ENCODE measurements at places on chromosomes 11 and 22.

GRCh38 chr11:126510621-126511370 is 155.3 kb downstream of the ST3GAL4 start:
- DNase-seq, result no peak

- DNase-seq, result peak; percentile 41
Measured at GRCh38 chr11:118629761-118630661, 22.6 kb downstream of the PHLDB1 start.

DNA sequence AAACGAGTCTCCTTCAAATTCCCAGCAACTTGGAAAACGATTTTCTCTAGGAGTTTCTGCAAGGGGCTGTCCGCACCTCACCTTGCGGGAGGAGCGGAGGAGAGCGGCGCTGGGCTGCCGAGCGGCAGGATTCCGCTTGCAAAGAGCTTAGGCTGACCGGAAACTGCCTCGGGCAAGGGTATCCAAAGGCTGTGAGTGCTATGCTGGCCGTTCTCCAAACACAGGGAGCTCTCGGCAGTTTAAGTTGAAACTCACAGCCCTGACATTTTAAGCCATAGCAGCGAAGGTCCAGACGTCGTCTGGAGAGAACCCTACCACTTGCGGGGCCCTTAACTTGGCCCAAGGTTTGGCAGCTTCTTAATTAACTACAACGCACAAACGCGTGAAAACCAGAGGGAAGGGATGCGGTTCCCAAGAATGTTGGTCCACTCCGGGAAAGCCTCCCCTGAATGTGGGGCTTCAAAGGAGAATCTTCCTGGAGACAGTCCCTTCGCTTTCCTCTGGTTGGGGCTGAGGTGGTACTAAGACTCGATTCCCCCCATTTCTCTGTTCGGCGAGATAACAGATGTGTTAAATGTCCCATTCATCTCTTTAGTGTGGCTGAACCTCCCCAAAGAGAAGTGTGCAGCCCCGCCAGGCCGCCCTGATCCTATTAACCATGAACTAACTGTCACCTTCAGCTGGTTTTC is 1.1 kb upstream of the DBX1 start:
- no peak for DNase-seq

DNA sequence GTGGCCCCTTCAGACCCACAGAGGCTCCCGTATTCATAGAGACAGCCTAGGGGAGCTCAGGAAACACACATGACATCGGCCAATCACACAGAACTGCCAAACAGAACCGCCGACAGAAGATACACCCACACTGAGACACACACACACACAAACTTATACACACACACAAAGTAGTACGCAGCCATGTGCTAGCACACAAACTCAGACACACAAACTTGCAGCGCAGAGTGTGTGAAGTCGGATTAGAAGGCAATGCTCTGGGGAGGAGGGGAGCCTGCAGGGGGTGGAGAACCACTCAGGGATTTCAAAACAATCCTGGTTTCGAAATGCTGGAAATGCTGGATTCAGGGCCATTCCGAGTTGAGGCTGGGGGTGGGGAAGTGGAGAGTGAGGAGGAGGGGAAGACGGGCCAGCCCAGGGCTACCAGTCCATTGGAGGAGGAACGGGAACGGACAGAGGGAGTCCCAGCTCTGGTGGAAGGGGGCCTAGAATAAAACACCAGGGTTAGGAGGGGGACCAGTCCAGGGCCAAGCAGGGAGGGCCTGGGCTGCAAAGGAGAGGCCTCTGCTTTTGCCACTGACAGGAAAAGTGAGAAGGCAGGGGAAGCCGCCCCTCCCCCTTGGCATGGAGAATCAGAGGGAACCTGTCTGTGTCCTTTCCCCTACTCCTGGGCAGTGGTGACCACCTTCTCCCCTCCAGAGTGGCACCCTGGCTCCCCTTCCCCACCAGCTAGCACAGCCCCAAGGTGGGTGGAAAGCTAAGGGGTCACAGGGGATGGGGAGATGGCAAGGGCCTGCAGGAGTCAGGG is 4.4 kb downstream of the BCL9L start:
- peak; percentile 81 for DNase-seq

DNA sequence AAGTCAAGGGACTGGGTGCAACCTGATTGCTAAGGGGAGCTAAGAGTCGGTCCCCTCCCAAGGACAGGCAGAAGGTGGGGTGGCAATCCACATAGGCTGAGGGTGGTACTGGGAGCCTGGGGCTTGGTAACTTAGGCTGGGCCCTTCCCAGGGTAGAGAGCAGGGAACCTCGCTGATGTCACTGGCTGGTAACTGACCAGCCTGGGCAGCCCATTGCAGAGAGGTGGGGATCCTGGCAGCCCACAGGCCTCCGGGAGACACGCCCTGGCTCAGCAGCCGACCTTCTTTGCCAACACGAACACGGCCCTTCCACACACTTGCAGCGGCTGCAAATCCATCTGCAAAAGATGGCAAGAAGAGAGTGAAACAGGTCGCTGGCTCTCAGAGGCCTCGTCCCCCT is 25.4 kb downstream of the A4GALT start:
- DNase-seq, result no peak

- no peak for DNase-seq
Measured at GRCh38 chr11:121241343-121242211, 51.0 kb upstream of the SC5D start.

GRCh38 chr11:43576803-43577521 is 103.6 kb upstream of the HSD17B12 start:
- peak; percentile 58 for DNase-seq

GRCh38 chr11:82892611-82893169 is 7.5 kb downstream of the PRCP start:
- DNase-seq, result no peak

DNA sequence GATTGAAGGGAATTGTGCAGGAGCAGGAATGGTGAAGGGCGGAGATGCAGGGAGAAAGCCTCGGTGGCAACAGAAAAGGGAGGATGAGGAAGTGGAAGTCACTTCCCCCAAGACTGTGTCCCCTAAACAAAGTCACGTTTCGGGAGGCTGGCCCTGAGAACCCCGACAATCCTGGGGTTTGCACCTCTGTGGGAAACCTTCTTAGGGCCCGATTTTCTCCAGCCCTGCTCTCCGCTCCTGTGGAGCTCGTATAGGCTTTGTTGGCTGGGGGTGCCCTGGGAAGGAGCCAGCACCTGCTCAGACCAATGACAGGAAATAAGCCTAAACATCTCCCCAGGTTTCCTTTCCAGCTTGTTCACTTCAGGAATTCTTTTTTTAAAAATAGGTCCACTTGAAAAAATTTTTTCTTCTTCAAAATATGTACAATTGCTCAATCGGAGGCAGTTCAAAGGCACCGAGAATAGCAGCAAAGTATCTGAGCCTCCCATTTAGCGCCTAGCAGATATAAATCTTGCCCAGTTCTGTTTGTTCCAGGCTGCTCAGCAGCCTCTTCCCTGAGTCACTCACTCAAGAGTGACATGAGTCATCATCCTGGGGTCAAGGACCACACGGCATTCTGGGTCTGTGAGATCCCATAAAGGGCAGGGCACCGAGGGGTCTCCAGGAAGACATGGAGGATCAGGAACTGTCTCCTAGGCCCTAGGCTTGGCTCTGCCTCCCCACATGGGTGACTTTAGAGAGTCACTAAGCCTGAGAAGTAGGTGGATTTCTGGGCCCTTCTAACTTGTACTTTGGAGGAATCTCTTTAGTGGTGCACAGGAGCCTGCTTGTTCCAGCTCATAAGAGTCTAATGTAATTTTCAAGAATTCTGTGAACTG is 34.0 kb downstream of the IRAG1 start:
- peak; percentile 32 for DNase-seq

DNA sequence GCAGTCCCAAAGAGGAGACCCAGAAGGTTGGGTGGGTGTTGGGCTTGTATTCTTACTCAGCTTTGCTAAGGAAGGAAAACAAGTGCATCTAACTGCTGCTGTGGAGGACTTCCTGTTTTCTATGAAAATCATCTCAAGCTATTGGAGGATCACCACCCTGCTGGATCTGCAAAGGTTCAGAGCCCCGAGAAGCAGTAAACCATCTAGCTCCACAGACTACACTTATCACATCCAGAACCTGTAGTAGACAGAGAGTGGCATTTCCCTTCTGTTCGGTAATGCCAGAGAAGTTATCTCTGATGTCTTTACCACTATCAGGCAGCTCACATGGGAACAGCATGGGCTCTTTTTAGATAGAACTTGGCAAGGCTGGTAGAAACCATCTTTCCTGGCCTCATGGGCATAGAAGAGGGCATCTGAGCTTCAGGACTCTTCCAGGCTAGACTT is 21.7 kb downstream of the KCNJ1 start:
- no peak for DNase-seq

DNA sequence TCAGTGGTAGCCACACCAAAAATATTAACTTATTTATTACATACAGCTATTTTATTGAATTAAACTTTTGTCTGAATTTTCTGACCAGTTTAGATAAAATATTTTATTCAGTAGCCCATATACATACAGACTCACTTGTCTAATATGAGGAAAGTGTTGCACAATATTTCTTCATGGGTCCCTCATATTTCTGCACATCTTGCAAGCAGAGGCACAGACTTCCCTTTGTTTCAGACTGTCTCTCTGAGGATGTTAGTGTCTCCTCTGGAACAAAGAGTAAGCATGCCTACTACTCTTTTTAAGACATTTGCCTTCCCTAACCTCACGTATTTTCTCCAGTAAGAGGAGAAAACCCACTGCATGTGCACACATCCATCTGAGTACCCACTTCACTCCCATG is 81.2 kb downstream of the OR5AK2 start:
- no peak for DNase-seq

DNA sequence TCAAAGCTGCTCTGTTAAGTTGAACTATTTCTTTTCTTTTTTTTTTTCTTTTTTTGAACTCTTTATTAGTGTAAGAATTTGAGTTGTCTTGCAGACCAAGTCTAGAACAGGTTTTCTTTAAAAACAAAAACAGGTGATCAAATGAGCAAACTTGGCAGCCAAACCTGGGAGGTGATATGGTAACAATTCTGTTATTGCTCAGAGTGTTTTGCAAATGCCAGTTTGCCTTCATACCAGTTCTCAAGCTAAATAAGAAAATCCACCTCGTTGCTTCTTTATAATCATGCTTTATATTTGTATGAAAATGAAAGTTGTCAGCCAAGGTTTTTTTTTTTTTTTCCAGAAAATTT is 76.9 kb downstream of the DEPDC5 start:
- no peak for DNase-seq

- peak; percentile 94 for DNase-seq
Measured at GRCh38 chr22:41499624-41500280, 30.8 kb downstream of the ACO2 start.

- DNase-seq, result no peak
Measured at GRCh38 chr11:4048340-4048739, 46.3 kb upstream of the RRM1 start.

GRCh38 chr22:27667121-27667843 is 134.3 kb downstream of the MN1 start:
- DNase-seq, result no peak

- DNase-seq, result no peak
Measured at GRCh38 chr22:44571566-44572413, 73.8 kb upstream of the RTL6 start.

DNA sequence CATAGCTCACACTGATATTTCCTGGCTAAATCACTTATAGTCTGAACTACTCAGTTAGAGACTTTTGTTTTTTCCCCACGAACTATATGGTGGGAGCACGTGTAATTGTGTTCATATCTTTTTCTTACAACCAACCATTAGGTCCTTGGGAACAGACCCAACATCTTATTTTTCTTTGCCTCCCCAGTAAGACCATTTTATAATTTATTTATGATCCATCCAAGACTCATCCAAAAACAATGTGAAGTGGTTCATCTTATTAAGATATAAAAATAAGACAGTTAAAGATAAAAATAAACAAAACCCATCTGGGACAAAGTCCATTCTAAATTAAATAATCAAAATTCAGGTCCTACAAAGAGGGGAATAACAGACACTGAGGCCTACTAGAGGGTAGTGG is 90.8 kb downstream of the FAM168A start:
- no peak for DNase-seq

DNA sequence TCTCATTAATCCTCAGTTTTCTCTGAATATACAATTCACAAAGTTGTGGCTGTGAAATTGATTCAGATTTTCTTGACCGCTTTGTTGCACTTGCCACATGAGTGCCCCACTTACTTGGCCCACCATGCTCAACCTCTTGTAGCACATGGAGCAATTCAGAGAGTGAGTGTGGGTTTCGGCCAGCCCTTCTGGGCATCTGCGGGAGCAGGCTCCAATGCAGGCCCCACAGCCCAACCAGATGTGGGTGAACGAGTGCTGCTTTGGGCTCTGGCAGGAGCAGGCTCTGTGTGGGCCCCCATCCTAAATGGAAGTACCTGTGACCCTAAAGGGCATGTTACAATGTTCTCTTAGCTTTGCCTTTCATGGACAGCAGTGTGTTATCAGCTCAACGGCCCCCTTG is 2338.6 kb downstream of the LRRC4C start:
- DNase-seq, result no peak

DNA sequence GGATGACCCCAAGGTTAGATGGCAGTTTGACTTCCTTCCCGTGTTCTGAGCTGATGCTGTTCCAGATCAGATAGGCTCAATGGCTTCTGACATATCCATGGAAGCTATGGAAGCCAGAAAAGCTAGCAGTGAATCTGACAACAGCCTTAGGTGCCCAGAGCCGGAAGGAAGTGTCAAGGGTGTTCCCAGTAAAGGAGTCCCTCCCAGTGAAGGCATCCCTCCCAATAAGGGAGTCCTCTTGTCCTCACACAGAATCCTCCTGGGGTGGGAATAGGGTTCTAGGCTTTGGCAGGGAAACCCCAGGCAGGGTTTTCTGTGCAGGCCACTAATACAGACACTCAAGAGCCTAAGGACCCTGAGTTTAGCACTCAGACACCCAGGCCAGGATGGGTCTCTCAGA is 47.0 kb upstream of the ISX start:
- DNase-seq, result no peak

DNA sequence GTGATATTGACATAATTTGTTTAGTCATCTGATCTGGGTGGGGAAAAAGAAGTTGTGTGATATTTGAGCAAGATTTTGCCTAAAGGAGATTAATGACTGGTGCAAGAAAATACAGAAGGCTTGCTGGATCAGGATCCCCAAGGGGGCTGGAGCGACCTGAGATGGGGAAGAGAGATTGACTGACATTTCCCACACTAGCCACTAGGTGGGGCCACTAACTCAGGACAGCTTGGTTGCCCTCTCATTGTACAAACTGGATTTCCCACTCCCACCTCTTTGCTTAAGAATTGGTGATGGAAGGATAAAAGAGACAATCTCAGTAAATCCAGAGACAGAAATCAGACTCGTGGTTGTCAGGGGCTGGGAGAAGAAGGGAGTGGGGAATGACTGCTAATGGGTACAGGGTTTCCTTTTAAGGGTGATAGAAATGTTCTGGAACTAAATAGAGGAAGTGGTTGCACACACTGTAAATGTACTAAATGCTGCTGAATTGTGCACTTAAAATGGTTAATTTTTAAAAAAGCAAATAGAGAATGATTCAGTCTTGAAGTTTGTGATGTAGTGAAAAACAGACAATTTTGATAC is 50.7 kb downstream of the CTTN start:
- DNase-seq, result no peak

All from small intestine (tissue), 16 donors.